NCI-H187 (cell line): ENCODE measurements at places on chromosomes 7 and 10.

DNA sequence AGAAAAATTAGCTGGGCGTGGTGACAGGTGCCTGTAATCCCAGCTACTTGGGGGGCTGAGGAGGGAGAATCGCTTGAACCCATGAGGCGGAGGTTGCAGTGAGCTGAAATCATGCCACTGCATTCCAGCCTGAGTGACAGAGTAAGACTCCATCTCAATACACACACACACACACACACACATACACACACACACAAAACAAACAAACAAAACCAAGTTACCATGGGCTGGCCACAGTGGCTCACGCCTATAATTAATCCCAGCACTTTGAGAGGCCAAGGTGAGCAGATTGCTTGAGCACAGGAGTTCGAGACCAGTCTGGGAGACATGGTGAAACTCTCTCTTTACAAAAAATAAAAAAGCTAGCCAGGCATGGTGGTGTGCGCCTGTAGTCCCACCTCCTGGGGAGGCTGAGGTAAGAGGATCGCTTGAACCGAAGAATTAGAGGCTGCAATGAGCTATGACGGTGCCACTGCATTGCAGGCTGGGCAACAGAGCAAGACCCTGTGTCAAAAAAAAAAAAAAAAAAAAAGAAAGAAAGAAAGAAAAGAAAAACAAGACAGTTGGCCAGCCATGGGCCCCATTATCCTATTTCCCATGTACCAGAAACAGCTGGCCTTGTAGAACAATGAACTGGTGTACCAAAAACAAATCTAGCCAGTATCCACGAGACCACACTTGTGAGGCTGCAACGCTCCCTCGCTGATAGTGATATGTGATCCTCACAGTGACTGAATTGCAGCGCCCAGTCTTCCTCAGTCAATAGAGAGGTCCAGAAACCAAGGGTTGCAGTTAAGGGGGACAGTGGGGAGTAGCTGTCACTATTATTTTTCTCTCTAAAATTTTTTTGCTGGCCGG is 6.6 kb upstream of the AGFG2 start:
- no peak for DNase-seq

DNA sequence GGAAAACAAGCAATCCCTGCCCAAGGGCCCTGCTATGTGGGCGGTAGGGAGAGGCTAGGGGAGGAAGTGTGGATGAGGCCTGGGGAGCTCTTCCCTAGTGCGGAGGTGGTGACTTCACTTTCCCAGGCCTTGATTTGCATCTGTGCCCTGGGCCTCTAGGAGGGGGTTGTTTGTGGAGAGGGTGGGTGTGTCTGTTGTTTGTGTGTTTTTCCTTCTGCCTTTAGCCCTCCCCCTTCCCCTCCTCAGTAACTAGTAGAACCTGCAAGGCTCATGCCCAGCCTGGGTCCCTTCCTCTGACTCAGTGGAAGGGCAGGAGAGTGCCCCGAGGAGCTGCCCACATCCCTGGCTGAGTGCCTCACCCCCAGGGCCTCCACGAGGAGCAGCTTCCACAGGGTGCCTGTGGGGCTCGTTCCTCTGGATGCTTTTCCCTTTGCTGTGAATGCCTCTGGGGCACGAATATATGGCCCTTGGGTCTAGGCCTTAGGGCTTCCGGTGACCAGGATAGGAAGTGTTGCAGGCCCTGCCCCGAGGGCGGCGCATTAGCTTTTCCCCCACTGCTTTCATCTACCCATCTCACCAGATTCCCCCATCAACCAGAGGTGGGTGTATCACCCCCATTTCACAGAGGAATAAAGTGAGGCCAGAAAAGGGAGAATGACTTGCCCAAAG is 89.4 kb upstream of the DUSP5 start:
- no peak for DNase-seq

DNA sequence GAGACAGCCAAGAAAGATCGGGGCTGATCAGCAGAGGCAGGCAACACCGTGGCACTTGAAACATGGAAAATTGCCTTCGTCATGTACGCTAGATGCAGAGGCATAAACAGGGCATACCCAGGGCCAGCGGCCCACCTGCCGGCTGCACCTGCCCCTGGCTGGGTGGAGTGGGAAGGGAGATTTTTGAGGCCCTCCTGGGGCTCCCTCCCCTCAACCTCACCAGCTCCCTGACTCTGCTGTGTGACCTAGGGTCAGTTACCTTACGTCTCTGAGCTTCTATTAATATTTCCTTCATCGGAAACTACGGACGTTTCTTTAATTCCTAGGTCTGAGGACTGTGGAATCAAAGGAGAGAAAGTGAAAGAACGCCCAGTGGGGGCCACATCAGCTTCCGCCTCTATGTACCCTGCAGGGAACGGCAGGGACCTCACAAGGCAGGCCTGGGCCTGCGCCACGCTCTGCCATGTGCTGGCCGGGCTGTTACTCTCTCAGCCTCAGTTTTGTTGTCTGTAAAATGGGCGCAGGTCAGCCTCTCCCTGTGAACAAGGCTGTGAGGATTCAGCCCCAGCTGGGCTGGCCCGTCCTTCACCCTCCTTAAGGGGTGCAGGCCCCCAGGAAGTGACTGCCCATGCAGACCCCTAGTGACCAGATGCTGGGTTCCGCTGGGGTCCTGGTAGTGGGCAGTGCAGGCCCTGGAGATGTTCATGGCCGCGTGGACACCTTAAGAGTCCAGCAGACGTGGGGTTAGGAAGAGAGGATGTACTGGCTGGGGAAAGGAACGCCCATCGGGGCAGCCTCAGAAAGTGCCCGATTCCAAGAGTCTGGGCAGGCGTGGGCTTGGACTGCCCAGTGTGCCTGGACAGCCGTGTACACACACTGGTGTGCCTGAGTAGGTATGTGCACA is 22.7 kb downstream of the ELFN1 start:
- DNase-seq = no peak

GRCh38 chr7:104412911-104413310 is 84.5 kb downstream of the LHFPL3 start:
- DNase-seq = peak; percentile 37

DNA sequence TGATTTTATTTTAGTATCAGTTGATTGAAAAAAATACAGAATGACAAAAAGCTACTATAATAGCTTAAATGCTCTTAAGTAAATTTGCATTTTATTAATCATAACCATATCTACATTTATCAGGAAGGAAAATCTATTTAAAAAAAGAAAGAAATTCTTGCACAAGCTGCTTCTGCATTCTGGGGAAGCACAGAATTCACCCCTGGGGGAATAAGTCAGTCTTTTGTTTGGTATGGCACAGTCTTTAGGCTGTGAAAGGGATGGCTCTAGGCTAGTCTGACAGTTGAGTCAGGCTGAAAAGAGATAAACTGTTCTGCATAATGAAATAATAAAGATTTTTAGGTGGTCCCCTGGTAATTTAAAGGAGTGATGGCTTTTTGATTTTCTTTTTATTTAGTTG is 37.9 kb downstream of the HTR7 start:
- no peak for DNase-seq
